ENCODE measurements at places on chromosomes 4 and X.

GRCh38 chr4:74335341-74336021 is 27.2 kb downstream of the EPGN start:
- DNase-seq, result no peak

DNA sequence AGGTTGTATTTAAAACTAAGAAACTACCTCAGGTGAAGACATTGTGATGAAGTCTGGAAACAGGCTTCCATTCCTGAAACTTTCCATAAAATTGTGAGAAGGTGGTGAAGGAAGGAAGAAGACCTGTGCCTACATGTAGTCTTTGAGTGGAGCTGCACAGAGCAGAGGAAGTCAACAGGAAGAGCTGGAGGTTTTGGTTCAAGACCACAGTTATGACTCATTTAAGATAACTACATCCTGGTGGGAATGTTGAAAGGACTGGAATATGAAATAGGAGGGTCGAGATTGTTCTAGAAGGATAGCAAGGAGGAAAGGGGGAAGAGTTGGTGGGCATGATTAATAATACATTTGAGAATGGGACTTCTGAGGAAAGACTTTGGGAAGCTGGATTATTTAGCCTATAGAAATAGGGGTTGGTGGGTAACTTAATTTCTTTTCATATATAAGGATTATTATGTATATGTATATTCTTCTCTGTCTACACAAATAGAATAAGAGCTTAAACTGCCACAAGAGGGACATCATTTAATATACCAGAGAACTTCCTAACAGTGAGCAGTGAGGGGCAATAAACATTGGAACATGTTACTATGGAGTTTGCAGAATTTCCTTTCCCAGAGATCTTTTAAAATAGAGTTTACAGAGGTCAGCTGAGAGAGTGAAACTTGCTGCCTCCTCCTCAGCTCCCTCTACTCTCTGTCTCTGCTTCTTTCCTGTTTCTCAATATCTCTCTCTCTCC is 23.5 kb downstream of the AWAT2 start:
- no peak for DNase-seq

DNA sequence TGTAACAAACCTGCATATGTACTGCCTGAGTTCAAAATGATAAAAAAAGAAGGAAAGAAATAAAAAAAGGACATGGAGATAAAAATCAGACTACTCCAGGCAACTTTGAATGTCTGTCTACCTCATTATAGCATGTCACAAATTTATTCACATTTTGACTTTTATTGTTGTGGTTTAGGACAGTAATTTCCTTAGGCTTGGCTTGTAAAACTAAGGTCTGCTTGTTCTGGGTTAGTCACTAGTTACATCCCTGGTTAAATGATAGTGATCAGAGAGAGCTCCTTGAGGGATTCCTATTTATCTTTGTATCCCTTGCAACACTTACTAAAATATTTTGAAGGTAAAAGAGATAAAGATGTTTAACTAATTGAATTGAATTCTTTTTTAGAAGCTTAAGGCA is 42.5 kb upstream of the ITM2A start:
- no peak for DNase-seq

- DNase-seq, result no peak
Observed at GRCh38 chrX:95764972-95765451, 919.6 kb upstream of the DIAPH2 start.

- DNase-seq, result no peak
Observed at GRCh38 chr4:14419516-14419915, 582.8 kb upstream of the CPEB2 start.

- no peak for DNase-seq
Observed at GRCh38 chr4:111879539-111879938, 265.7 kb upstream of the FAM241A start.

DNA sequence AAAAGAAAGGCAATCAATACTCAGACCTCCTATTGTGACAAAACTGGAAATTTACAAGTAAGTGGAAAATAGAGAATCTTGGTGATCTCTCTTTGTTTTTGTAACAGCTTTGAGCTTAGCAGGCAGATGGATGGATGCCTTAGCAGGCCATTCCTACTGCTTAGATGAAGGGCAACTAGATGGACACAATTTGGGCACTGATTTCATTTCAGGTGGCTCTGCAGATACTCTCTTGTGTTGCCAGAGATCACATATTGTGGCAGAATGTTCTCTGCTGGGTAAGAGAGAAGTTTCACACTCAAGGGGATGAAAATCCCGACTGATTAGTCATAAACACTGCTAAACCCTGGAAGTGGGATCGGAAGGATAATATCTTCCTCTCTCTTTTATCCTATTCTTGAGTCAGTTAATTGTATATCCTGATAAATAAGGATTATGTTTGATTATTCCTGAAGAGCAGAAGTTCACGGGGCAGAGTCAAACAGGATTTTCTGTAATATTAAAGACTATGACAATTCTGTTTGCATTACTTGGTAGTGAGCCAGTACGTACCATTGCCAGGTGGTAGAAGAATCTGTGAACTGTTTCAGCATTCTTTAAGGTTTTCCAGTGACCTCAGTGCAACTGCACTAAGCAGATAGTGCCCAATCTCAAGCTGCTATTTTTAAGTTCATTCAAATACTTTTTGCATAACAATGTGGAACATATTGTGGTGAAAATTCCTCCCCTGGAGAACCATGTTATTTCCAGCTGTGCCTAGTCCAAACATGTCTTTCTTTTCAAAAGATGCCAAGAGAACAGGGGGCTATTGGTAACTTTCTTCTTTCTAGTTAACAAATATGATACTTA is 974.3 kb downstream of the FSTL5 start:
- no peak for DNase-seq

DNA sequence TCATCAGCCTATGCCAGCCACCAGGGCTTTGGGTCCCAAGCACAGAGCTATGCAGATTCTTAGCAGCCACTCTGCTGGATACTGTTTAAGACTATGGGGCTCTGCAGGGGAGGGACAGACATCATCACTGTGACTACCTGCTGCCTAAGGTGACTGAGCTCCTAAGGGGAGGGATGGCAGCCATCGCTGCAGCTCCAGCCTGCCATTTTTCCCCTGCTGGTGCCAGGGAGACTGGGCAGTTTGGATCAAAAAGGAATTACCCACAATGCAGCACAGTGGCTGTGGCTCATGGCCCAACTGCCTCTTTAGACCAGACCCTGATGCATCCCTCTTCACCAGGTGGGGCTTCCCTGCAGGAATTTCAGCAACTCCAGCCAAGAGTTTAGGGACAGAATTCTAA is 28.6 kb upstream of the INPP4B start:
- DNase-seq, result no peak

DNA sequence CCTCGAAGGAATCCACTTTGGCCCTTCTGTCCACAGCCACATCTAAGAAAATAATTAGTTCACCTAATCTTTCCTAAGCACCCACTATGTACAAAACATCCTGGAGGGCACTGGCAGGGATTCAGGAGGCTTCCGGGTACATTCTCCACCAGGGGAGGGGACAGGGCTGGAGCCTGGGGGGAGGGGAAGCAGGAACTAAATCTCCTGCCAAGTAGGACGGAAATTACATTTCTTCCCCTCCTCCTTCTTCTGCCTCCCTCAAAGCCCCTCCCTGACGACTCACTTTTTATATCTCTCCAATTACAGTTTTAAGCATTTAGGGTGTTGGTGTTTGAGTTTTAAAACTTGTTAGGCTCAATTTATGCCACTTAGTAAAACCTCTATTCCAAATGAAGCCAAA is 203.1 kb downstream of the BCOR start:
- DNase-seq, result no peak

GRCh38 chrX:44765556-44765955 is 78.3 kb upstream of the DUSP21 start:
- no peak for DNase-seq

GRCh38 chr4:42151568-42152506 is 618 bp downstream of the BEND4 start:
- no peak for DNase-seq

- DNase-seq, result no peak
Observed at GRCh38 chr4:25235401-25235800, 1.6 kb downstream of the PI4K2B start.

DNA sequence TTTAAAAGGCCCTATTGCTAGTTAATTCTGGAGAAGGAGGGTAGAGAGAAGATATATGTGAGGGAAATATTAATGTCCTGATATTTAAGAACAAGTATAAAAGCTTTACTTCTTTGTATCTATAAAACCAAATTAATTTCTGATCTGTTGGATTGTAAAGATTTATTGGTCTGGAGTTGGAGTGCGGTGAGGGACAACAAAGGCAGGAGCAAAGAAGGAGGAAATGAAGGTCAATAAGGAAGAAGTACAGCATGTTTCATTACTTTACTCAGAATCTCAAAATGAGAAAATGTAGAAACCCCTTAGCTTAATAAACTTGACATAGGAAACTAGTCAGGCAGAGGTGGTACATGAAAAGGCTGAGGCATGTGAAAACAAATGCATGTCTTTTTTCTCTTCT is 192.9 kb downstream of the PALLD start:
- DNase-seq, result no peak

DNA sequence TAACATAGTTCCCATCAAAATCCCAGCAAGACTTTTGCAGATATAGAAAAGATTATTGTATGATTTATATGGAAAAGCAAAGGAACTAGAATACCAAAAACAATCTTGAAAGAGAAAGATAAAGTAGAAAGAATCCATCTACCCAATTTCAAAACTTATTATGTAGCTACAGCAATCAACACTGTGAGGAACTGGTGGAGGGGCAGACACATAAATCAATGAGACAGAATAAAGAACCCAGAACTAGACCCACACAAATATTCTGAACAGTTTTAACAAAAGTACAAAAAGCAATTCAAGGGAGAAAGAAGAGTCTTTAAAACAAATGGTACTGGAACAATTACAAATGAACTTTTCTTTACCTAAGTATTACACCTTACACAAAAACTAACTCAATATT is 67.0 kb downstream of the LRBA start:
- no peak for DNase-seq

DNA sequence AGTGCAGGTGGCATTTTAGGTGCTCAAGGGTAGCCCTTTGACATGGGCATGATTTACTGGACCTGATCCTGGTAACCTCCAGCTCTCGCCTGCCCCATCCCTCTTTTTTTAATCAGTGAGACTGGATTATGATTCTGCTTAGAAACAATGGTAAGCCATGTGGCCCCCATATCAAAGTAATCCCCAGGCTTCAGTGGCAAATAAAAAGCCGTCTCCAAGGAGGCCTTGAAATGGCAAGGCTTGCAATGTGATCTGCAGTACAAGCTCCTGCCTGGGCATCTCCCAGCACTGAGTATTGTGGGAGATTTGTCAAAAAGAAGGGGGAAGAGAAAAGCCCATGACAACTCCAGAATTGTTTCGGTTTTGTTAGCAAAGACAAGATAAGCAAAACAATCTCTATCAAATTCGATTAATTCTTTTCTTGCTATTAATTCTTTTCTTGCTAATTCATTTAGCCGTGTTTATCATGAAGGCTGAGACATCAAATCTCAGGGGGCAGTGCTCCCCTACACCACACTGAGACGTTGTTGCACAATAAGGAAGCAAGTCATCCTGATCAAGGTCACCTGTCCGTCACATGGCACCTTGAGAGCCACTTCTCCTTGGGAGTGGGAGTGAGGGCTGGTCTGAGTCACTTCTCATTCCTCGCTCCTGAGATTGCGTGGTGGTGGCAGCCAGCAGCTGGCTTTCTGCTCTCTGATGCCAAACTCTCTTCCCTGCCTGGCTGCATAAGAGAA is 312.7 kb upstream of the GATB start:
- DNase-seq, result no peak

- no peak for DNase-seq
Observed at GRCh38 chr4:87188048-87188447, 32.4 kb downstream of the KLHL8 start.

DNA sequence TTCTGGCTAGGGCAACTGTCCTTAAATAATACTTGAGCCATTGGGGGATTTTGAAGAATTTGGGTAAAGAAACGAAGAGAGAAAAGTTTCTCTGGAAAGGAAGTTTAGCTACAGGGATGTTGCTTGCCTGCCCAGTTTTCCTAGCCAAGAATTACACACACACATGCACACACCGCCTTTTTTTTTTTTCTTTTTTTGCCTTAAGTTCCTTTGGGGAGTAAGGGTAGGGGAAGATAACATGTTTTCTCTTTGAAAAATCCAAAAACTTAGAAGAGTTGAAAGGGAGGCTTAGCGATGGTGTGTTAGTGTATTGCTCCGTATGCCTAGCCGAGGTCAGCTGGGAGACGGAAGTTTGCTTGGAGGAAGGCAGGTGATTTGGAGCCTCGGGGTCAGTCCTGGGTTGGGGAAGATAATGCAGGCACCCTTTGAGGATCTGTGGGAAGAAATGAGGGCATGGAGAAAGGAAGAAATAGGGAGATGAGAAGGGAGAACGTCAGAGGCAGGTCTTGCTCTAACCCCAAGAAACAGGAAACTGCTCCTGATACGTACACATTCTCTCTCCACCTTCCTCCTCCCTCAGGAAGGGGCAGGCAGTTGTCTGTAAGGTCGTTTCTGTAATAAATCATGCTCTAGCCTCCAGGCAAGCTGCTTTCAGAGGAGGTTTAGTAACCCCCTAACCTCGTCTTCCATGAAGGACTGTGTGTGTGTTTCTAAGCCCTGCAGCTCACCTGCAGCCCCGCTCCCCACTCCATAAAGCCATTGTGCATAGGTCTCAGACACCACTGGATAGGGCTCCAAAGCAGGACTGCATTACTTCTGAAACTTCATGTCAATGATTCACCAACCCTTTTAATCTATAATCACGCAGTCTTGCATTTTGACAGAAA is 10.5 kb downstream of the KLF3 start:
- no peak for DNase-seq

- DNase-seq, result no peak
Observed at GRCh38 chr4:24519649-24520048, 64.7 kb downstream of the DHX15 start.

- no peak for DNase-seq
Observed at GRCh38 chr4:159077702-159078495, 25.0 kb upstream of the RAPGEF2 start.

DNA sequence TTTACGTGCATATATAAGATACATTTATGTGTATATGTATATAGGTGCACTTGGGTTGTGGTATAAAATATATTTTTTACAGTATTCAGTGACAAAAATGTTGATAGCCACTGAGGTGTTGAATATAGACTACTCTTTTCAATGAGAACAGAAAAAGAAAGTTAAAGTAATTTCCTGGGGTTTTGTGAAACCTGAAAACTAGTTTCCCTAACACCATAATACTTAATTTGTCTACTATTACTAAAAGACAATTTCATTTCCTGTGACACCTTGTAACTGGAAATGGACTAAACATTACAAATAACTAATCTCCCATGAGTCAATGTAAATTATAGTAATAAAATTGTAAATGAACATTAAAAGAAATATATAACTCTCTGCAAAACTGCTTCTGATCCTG is 32.0 kb upstream of the MAP9 start:
- DNase-seq, result no peak

GRCh38 chr4:48102303-48102702 is 31.7 kb downstream of the TXK start:
- no peak for DNase-seq

DNA sequence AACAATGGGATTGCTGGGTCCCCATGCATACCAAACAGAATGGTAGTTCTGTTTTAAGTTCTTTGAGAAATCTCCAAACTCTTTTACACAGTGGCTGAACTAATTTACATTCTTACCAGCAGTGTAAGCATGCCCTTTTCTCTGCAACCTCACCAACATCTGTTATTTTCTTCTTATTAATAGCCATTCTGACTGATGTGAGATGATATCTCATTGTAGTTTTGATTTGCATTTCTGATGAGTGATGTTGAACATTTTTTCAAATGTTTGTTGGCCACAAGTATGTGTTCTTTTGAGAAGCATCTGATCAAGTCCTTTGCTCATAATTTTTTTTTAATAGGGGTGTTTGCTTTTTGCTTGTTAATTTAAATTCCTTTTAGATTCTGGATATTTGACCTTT is 41.2 kb upstream of the ZMAT1 start:
- DNase-seq, result no peak
